Lung microvascular endothelial cell (primary cell): ENCODE measurements at places on chromosomes 4 and X. TPM values are rescaled to one million over a fixed set of nuclear protein-coding genes. Genes with fewer than 3 reads are reported as not detected.

GRCh38 chr4:163878336-163879121 is 384.0 kb downstream of the TMA16 start:
- DNase-seq: no peak

Gene GJB1
- total RNA-seq: not detected in 2 replicates

Gene HPGD
- total RNA-seq: not detected in 2 replicates

- no peak for DNase-seq
These were observed 3.8 kb downstream of the ANKRD50 start for GRCh38 chr4:124708517-124709300.

GRCh38 chrX:68261060-68261672 is 172.1 kb downstream of the OPHN1 start:
- no peak for DNase-seq

Gene INTS6L
- total RNA-seq: 0.44 and 0.60 TPM in 2 replicates

- no peak for DNase-seq
These were observed 327.8 kb downstream of the ADGRL3 start for GRCh38 chr4:61527888-61528287.

- no peak for DNase-seq
These were observed 9.7 kb upstream of the ACSL4 start for GRCh38 chrX:109742722-109743121.

GRCh38 chr4:187770345-187770744 is 225.2 kb upstream of the ZFP42 start:
- DNase-seq: no peak

Gene MAGEE2
- total RNA-seq: not detected in 2 replicates

Gene NRK
- under 0.01 and 0.20 TPM in 2 replicates for total RNA-seq

Gene FAM184B
- total RNA-seq: not detected in 2 replicates

Gene SLC10A6
- 0.22 and 0.79 TPM in 2 replicates for total RNA-seq

- no peak for DNase-seq
These were observed 30.9 kb downstream of the PAGE2 start for GRCh38 chrX:55119712-55120111.

DNA sequence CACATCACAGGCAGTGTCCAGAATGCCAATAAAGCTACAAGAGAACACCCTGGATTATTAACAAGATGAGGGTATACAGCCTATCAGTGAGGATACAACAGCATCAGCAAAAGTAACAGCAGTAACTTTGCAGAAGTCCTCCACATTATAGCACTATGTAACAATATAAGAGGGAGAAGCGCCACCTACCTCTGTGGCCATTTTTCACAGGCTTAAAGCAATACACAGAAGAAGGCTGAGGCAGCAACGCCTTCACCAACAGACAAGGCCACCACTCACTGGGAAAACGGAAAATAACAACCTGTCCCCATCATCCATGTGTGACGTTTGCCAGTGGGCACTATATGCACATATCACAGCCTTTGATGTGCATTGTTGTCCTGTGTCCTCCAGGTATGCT is 12.5 kb downstream of the RTL8B start:
- DNase-seq: no peak

- DNase-seq: no peak
These were observed 52.5 kb downstream of the PF4 start for GRCh38 chr4:73929278-73929677.

- DNase-seq: no peak
These were observed 3.7 kb upstream of the FAT1 start for GRCh38 chr4:186727169-186727976.

- DNase-seq: no peak
These were observed 52.8 kb upstream of the POU4F2 start for GRCh38 chr4:146585761-146586333.

Gene ITM2A
- 25.4 and 96.1 TPM in 2 replicates for total RNA-seq

GRCh38 chrX:12113321-12113720 is 25.0 kb upstream of the FRMPD4 start:
- DNase-seq: no peak

DNA sequence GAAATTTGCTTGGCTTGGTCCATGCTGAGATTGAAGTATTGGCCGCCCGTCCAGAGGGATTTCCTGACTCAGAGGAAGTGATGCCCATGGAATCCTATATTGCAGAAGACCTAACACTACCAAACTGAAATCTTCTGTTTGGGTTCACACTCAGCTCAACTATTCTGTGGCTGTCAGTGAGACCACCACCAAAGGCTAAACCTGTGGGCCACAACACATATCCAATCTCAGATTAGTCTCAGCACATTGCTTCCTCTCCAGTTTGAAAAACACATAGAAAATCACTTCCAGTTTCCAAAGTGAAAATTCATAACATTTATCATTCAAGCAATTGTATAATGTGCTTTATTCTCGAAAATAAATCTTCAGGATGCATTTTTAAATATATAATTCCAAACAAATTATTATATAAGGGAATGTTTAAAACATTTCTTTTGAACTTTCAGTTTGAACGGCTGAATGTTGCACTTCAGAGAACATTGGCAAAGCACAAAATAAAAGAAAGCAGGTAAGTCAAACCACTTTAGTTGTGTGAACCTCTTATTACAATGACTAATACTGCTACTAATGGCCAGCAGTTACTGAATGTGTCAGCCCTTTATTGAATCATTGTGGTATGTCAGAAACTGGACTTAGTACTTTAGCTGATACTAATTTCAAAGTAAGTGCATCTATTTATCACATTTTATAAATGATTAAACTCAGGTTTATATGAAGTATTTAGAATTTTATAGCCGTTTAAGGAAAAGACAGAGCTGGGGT is 37.0 kb downstream of the GUCY1A1 start:
- DNase-seq: no peak

GRCh38 chr4:1446502-1447386 is 40.5 kb upstream of the NKX1-1 start:
- DNase-seq: no peak

Gene CACNA1F
- under 0.01 TPM in 1 of 2 replicates, not detected in the other for total RNA-seq

DNA sequence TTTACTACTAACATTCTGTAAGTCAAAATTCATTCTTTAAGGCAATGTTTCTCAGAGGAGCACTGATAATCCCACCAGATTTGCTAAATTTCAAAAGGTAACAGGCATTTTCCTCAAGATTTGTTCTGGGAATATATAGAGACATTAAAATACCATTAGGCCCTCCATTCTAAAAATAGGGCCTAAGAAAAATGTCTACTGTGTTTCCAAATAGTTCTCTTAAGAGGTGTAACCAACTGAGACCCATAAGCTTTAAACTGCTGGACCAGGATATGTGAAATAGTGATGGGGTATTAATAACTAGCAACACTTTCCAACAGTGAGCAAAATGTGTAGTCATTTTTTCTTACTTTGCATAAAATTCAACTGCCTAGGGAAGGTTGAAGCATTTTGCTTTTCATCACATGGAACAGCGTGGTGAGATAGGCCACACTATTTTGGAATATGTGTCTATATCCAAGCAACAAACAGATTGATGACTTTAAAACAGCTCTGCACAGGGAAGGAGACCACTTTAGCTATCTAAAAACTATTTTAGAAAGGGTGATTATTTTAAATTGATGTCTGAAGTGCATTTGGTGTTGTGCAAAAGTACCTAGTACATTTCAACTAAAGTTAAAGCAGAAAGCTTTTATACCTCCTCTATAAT is 89.9 kb downstream of the CORIN start:
- DNase-seq: no peak
